ENCODE measurements at places on chromosomes 3 and 15.

- no peak for DNase-seq
Measured at GRCh38 chr3:169240786-169241486, 422.6 kb downstream of the MECOM start.

DNA sequence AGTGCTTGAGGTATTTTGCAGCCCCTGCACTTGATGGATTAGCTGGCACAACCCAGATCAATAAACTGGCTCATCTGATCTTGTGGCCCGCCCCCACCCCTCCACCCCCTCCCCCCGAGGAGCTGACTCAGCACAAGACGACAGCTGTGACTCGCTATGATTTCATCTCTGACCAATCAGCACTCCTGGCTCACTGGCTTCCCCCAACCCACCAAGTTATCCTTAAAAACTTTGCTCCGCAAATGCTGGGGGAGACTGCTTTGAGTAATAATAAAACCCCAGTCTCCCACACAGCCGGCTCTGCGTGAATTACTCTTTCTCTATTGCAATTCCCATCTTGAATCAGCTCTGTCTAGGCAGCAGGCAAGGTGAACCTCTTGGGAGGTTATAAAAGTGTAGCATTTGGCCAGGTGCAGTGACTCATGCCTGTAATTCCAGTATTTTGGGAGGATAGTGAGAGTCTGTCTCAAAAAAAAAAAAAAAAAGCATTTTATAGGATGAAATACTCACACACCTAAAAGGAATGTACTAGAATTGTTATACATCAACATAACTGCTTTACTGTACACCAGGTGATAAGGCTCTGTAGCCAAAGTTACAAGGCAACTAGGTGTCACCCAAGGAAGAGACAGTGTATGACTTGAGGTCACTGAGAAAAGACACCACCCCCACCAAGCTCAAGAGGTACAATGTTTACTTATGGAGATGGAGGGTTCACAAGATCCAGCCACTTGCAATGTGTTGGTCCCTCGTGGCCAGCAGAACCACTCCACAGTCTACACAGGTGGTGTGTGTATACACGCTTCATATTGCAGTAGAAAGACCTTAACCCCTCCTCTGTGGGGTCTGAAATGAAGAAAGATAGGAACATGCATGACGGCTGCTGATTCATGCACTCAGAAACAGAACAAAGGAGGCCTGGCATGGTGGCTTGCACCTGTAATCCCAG, 8.6 kb downstream of the ZNF445 start:
- DNase-seq: no peak

DNA sequence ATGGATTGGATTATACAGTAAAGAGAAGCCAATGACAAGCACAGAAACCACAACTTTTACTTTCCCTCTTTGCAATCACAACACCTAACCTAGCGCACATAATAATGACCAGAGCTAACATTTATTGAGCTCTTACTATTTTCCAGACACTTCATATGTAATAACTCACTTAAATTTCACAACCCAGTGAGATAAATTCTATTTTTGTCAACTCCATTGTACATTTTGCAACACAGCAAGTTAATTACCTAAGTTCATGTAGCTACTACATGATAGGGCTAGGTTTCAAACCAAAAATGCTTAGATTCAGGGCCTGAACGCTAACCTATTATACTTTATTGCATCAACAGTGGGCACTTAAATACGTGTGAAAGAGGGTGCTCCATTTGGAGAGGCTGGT, 89.5 kb downstream of the GADL1 start:
- no peak for DNase-seq

GRCh38 chr3:168116279-168116678, 20.6 kb upstream of the GOLIM4 start:
- DNase-seq: no peak

- DNase-seq: no peak
Measured at GRCh38 chr3:112560307-112560706, 1.5 kb downstream of the ATG3 start.

DNA sequence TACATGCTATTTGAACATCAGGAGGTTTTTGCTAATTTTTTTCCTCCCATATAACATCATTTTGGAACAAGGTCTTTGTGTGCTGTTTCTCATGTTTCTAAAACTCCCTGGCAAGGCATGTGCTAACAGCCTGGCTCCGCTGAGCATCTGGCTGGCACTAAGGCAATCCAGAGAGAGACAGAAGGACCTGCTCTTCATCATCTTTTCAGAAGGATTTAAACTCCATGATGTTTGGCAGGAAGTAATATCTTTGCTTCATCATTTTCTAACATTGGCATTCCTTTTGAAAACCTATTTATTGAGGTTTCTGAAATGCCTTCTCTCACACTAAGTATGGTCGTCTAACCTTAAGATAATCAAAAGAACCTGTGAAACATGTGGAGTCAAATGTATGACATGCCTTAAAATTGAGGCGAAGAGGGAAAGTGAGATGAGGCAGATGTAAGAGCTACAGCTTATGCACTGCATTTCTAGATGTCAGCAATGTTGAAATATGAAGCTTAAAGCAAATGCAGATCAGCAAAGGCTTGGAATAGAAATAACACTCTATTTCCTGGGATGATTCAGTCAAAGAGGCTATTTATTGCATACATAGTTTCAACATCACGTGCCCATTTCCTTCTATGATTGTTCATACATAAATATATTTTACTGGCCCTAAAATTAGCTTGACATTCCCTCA, 592.0 kb downstream of the ZNF385D start:
- DNase-seq: no peak

- DNase-seq: no peak
Measured at GRCh38 chr3:191961529-191961928, 500.6 kb downstream of the PYDC2 start.

DNA sequence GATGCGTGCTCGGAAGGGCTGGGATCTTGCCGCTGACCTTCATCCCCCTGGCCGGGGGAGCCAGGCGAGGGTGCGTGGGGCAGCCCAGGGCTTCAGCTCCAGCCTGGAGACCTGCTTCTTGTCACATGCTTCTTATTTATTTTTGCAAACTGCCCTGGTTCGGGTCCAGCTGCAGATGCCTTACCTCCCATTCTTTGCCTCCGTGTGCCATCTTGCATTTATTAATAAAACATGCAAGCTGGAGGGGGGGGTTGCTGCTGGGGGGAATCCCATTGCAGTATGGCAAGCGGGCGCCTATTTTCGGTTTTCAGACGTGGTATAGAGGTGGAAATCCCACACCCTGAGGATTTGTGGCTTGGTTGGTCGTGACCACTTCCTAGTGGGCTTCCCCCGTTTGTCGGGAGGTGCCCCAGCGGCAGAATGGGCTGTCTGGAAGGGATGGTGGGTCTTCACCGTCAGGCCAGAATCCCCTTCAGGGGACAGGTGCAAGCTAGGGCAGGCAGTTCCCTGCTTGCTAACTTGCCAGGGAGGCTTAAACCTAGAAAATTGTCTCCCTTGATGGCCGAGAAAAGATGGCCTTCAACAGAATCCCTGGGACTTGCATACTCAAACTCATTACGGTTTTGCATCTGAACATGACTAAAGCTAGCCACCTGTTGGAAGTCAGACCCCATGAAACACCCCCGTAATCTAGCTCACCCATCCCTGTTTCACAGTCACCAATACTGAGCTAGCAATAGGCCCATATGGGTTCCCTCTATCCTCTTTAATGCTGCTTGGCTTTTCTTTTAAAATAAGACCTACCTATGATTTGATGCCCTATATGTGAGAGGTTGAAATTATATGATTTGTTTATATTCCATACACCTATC, 569 bp downstream of the TMEM266 start:
- DNase-seq: no peak

DNA sequence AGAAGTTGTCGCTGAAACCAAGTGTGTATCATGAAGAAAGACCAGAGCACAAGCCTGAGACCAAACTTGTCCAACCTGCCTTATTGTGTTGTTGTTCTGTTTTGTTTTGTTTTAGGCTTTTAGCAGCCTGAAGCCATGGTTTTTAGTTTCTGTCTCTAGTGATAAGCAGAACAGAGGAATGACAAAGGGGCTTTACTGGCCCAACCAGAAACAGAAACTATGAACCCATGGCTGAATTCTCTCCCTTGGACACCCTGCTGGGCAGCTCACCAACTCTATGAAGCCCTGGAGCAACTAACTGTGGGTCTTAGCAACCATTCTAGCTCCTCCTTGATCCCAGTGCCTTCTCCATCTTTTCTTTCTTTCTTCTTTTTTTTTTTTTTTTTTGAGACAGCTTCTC, 30.3 kb downstream of the HCLS1 start:
- no peak for DNase-seq

GRCh38 chr3:52514576-52514975, 19.1 kb downstream of the NT5DC2 start:
- no peak for DNase-seq

DNA sequence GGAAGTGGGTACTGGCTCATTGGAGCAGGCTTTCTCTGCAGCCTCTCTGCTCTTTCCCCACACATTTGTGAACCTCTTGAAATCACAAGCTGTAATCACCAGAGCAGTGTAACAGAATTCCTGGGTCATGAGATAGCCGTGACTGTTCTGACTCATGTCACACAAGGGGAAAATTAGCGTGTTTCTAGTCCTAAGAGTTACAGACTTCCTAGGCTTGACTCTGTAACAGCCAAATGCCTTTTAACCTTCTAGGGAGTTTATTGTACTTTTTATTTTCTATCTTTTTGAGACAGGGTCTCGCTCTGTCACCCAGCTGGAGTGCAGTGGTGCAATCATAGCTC, 54.7 kb upstream of the TRAK1 start:
- DNase-seq: no peak

DNA sequence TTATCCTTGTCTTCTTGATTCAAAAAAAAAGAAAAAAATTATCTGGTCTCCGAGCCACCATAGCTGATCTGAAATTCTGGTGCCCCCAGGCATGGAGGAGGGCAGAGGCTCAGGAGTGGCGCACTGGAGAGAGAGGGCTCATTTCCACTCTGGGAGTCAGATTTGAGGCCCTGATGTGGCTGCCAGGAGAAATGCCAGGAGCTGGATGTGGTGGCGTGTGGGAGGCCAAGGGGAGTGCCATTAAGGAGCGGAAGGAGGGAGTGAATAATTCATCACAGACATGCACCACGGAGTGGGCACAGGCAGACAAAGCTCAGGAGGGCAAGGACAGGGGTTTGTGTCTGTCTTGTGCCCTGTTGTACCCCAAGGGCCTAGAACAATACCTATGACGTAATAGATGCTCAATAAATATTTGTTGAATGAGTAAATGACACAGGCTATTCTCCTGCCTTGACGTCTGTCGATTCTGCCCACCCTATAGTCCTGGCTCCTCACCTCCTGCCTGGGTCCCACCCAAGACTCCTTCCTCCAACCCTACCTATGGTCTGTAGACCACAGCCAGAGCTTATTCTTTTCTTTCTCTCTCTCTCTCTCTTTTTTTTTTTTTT, 12.0 kb upstream of the GRIP2 start:
- DNase-seq: no peak

- no peak for DNase-seq
Measured at GRCh38 chr15:83657549-83657948, 3.6 kb downstream of the ADAMTSL3 start.

- DNase-seq: no peak
Measured at GRCh38 chr3:152258448-152259393, 10.0 kb upstream of the MBNL1 start.

GRCh38 chr3:158522221-158523136, 48.5 kb upstream of the MLF1 start:
- no peak for DNase-seq

GRCh38 chr15:82901114-82901805, 51.3 kb downstream of the HOMER2 start:
- DNase-seq: no peak

DNA sequence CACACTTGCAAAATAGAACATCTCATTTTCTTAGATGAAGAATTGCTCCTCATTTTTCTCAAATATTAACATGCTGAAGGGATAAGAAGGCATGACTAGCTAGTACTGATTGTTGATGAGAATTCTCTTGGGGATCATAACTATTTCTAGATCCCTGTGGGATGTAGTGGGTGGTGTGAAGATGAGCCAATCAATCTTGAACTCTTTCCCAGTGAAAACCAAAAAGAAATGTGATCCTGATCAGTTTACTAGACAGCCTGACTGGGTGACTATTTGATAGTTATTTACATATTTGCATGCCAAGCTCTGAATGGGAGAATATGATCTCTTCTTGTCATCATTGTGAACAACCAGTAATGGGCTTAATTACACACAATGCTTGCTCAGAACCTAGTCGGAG, 63.7 kb downstream of the ZIC1 start:
- DNase-seq: no peak

DNA sequence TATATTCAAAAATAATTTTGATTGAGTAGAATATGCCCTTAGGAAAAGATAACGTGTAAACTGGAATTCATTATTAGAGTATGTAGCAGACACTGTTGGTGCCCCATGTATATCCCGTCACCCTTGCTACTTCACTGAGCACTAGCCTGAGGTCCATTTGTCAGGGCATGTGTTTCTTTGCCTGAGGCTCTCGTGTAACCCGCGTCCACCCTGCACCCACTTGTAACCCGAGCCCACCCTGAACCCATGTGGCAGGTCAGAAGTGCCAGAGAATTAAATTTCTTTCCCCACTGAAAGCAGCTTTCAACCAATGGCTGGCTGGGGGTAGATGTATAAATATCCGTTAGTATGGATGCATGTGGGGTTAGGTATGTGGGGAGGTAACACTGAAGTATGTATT, 474.2 kb upstream of the ZNF385D start:
- DNase-seq: no peak

- peak; percentile 70 for DNase-seq
Measured at GRCh38 chr3:124351430-124352148, 359.7 kb upstream of the ROPN1 start.

DNA sequence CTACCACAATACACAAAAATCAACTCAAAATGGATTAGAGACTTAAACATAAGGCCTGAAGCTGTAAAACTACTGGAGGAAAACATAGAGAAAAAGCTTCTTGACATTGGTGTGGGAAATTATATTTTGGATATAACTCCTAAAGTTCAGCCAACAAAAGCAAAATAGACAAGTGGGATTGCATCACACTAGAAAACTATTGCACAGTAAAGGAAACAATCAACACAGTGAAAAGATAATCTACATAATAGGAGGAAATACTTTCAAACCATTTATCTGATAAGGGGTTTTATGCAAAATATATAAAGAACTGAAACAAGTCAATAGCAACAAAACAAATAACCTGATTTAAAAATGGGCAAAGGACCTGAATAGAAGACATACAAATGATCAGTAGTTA, 37.6 kb upstream of the TP63 start:
- peak; percentile 66 for DNase-seq

GRCh38 chr3:37949866-37950265, 40.7 kb upstream of the VILL start:
- DNase-seq: no peak
